ENCODE measurements at places on chromosomes 7 and 10.

- no peak for DNase-seq
Measured at GRCh38 chr7:11726001-11726793, 105.8 kb downstream of the THSD7A start.

- no peak for DNase-seq
Measured at GRCh38 chr7:56125831-56126230, 9.6 kb upstream of the NUPR2 start.

DNA sequence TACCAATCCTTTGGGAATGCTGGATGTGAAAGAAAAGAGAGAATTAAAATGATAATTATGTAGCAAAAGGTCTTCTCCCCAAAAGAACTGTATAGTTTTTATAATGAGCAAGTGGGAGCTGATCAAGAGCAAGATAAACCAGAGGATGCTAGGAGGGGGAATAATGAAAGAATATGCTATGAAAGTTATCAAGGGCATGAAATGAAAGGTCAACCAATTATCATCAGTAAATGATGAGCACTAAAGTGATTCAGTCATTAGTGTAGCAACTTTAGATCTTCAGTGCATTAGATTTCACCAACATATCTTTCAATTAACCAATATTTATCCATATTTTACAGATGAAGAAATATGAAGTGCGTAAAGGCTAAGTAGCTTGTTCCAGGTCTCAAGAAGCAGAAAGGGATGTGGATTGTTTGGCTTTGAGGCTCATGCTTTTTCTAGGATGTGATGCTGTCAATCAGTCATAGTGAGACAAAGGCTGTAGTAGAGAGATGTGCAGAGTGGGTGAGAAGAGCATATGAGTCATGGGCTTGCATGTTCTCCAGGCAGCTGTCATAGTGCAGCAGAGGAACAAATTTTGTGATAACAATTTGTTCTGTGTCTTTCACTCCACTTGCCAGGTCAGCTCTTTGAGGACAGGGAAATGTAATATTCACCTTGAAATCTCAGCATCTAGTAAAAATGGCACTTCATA, 5.7 kb upstream of the OR2F2 start:
- DNase-seq, result no peak

GRCh38 chr7:45575501-45576248, 1.5 kb downstream of the ADCY1 start:
- no peak for DNase-seq

DNA sequence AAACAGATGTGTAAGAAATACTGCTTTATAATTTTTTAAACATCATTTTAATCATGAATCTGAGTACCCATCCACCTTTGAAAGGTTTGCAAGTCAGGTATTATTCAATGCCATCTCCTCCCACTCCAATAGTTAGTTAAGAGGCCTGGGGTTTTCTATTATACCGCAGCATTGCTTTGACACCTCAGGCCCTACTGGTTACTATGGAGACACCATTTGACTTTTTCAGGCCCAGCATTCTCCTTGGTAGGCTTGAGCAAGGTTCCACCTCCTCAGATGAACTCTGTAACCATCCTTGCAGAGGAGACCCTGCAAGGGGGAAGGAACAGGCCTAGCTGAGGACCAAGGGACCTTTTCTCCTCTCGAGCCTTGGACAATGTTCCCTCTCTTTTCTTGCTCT, 326.9 kb upstream of the NPSR1 start:
- DNase-seq, result no peak

DNA sequence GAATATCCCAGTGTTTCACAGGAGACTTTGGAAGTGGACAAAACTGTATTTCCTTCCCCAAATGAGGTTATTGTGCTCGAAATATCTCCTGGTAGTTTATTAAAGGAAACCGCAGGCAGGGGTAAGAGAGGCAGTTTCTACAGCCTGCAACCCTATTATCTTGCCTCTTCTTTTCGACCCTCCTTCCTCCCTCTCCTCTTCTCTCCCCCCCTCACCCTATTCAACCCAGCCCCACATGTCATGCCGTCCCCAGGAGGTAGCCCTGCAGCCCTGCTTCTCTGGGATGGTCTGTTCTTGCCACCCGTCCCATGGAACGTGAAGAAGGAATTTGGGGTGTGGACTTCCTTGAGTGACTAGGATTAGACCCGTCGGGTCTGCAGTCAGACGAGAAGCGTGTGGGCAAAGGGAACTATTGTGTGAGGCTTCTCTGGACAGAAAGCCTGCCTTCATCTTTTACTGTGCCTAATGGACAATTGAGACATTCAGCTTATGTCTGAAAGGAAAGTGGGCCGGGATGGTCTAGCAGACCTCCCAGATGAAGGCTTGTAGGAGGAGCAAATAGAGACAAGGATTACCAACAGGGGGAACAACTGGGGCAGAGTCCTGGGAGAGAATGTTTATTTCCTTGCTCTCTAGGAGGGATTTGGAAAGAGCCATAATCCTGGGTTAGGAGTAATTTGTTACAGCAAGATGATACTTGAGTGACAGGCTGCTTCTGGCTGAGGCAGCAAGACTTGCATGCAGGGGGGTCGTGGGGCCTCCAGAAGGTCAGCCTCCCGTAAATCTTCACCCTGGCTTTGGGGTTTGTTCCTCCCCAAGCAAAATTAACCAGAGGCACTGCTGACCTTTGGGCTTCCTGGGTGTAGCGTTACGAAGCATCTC, 77.8 kb downstream of the TCF7L2 start:
- DNase-seq, result no peak

DNA sequence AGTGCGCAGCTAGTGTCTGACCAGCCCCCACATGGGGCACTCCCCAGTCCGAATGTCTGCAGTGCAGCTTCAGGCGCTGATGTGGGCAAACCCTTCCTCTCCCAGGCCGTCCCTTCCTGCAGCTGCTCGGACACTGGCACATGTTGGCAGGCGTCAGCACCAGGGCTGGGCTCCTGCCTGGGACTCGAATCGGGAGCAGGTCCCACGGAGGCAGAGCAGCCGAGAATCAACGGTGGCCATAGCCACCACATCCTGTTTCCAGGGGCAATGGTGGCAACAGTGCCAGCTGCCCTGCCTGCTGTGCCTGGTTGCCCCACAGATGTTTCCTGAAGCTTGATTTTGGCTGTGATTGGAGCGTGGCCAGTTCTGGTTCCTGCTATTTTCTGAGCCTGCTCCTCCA, 65.8 kb downstream of the MGMT start:
- no peak for DNase-seq

DNA sequence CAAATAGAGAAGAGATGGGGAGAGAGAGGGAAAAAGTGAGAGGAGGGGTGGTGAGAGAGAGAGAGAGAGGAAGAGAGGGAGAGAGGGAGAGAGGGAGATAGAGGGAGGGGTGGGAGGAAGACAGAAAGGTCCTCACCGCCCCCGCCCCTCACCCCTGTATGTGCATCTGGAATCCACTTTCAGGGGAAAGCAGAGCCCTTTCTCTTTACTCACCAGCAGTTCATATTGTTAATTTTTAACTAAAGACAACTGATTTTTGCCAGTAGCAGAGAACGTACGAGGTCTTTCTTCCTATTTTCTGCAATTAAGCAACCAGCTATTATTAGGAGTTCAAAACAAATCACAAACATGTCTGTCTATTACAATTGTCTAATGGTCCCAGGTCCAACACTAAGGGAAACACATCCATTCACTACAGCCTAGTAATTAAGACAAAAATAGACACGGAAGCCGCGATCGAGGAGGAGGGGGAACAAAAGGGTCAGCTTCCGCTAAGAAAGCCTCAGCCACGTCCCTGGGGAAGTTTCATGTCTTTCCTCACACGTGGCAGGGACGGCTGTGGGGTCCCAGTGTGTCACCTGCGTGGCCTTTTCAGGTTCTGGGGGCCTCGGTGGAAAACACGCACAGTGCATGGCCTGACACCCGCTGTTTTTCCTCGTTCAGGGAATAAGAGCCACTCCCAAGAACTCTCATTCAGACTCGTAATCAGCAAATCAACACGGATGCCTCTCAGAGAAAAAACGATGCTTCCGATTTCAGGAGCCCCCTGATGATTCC, 572.0 kb downstream of the PTPRN2 start:
- DNase-seq, result no peak

DNA sequence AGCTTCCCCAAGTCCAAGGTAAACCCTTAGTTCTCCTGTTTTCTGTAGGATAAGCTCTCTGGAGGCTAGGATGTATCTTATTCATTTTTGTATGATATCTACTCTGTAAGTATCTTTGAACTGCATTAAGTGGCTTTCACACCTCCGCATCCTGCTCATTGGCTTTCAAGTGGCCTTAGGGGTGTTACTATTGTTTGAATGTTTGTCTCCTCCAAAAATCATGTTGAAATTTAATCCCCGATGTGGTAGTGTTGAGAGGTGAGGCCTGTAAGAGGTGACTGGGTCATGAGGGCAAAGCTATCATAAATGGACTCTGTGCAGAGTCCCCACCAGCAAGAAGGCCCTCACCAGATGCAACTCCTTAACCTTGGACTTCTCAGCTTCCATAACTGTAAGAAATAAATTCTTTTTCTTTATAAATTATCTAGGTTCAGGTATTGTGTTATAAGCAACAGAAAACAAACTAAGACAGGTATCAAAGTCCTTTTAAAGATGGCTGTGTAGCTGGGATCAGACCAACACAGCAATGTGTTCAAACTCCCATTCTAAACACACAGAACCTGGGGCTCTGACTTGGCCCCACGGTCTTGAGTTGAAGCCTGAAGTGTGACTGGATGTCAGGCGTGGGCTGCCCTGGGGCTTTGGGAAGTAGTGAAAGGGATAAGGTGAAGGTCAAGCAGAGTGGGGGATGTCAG, 25.9 kb downstream of the TBXAS1 start:
- DNase-seq, result no peak

- no peak for DNase-seq
Measured at GRCh38 chr7:98760201-98760651, 109.6 kb downstream of the TMEM130 start.

DNA sequence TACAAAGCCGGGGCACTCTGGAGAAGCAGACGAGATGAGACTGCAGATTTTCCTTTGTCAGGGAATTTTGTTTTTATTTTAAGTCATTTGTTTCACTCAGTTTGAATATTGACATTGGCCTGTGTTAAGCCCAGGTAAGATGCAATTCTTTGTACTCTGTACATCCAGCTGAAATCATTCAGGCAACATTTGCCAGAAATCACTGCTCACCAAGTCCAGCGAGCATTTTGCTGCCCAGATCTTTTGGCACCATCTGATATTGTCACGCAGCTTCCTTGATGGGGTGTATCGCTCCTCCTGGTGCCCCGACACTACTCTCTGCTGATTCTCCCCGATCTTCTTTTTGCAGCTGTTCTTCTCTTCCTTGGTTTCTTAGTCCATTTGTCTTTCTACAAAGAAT, 261.7 kb downstream of the GALNT17 start:
- no peak for DNase-seq

DNA sequence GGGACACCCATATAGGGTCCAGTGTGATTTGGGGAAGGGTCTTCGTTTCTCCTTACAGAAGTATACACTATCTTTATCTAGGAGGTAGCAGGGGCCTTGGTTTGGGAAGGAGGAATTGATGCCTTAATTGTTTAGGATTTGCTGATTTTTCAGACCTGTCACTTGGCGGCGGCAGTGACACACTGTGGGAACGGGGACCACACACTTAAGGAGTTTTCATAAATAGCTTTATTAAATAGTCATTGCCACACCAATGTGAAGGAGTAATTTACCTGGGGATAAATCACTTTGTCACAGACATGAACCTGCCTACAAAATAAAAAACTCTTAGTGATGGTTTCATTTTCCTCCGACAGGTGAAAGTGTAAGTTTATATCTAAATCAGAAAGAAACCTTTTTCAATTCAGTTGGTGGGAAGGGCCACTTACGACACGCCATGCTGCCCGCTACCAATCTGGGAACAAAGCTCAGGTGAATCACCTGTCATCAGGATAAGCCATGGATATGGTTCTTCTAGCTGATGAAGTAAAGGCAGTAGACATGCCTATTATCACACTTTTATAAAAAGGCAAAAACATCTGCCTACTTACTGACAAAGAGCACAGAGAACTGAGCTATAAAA, 12.3 kb upstream of the ENO4 start:
- DNase-seq, result no peak

- no peak for DNase-seq
Measured at GRCh38 chr10:60497364-60497763, 107.7 kb upstream of the ANK3 start.

- no peak for DNase-seq
Measured at GRCh38 chr7:25515633-25516275, 287.5 kb upstream of the NPVF start.

GRCh38 chr10:130921461-130921860, 390.1 kb downstream of the TCERG1L start:
- no peak for DNase-seq

- DNase-seq, result no peak
Measured at GRCh38 chr7:74519395-74519794, 65.7 kb downstream of the GTF2IRD1 start.

DNA sequence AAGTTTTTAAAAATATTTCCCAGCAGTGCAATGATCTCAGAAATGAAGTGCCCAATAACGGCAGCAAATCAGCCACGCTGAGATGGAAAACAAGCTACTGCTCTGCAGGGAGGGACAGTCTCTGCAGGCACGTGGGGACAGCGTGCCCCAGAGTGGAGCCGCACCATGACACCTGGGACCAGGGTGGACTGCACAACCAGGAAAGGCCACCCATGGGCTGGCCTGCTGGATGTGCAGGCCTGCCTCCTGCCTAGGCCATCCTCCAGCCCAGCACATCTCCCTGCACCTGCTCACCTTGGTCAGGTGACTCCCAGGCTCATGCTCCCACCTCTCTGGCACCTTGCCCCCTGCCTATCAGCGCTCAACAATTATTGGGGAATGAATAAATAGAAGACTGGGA, 80.4 kb downstream of the VSTM4 start:
- DNase-seq, result no peak

DNA sequence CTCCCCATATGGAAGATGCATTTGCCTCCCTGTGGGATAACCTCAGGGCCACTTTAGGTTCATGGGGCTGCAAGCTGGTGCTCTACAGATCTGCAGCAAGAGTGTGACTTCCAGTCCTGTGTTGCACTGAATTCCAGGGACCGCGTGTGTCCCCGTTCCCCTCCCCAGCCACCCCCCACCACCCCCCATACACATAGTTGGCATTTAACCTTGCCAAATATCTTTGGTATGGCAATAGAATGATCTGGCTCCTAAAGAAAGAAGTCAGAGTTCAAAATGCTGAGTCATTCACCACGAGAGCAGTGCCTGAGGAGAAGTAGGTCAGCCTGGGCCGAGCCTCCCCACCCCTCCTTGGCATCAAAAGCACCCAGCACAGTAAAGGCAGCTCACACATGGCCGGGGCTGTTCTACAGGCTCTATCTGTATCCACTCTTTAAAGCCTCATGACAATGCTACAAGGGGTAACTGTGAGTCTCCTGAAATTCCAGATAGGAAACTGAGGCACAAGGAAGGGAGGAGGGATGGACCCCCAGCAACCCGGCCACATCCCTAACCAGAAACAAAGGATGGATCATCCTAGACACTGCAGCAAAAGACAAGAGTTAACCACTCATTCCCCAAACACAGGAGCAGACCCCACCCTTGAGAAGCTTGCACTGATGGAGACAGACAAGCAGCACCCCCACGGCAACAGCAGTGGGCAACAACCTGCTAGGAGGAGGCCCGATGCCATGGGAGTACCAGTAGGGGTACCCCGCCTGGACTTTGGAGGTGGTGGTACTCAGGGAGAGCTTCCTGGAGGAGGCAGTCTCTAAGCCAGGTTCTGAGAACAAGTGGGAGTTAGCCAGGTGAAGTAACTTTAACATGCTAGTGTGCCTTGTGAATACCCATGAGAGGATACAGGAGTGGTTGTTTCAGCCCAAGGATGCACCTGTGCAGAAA, 70.3 kb upstream of the NANOS1 start:
- DNase-seq, result peak; percentile 28

Data from liver (tissue), 10 donors.